NCI-H1092 (cell line): ENCODE measurements at places on chromosomes 3 and 15.

- no peak for DNase-seq
Measured at GRCh38 chr3:79937567-79937966, 169.8 kb upstream of the ROBO1 start.

- no peak for DNase-seq
Measured at GRCh38 chr3:119146578-119147375, 812 bp downstream of the TEX55 start.

DNA sequence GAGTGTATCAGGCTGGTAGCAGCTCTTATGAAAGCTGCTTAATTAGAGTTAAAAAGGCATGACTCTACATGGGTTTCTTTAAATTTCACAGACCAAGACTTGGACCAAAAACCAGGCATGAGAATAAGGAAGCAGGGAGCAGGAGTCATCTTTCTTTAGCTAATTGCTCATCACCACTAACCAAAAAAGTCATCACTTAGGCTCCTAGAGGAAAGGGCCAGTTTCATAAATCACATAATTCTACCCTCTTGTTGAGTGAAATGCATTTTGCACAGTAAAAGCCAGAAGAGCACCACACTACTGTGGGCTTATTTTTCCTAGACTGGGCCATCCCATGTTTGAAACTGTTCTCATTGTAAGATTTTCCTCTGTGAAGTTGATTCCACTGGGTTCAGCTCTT is 175.6 kb downstream of the GREM1 start:
- DNase-seq: no peak

DNA sequence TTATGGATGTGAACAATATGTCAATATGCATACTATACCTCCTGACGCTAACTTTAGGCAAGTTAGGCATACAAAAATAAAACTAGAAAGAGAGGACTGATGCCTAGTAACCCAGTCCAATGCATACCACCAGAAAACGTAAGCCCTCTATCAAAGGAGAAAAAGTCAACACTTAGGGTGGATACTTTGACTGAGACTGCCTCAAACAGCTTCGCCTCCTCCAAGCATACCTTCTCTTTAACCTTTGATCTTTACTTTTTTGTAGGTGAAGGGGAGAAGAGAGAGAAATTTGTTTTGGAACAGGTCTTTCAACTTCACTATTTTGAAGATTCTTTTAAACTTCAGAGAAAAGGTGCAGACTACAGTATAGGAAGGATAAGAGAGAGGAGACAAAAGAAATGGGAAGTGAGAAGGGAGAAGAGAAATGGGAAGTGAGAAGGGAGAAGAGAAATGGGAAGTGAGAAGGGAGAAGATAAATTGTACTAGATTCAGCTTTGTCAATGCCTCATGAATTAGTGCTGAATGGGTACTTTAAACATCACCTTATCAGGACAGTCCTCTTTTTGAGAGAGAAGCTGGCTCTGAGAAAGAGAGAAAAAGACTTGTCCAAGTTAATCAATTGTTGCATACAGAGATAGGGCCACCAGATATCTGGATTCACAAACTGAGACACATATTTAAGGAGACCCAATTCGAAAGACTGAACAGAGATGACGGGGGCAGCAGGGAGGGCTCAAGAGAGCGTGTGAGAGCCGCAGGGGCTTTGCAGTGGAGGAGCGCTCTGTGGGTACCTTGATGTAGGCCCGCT is 1.0 kb downstream of the P3H2 start:
- no peak for DNase-seq

GRCh38 chr3:189349772-189350171 is 178.0 kb downstream of the TPRG1 start:
- DNase-seq: no peak

- no peak for DNase-seq
Measured at GRCh38 chr3:181264486-181264885, 274.9 kb upstream of the DNAJC19 start.

DNA sequence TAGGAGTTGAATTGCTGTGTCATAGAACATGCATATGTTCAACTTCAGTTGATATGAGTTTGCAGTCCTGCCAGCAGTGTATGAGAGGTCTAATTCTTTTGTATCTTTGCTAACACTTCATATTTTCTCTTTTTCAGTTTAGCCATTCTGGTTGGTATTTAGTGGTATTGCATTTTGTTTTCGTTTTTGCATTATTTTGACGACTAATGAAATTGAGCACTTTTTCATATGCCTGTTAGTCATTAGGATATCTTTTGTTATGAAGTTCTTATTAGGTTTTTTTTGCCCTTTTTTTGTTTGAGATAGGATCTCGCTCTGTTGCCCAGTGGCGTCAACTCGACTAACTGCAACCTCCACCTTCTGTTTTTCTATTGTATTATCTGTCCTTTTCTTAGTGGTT is 9.2 kb downstream of the TRIP4 start:
- DNase-seq: no peak

DNA sequence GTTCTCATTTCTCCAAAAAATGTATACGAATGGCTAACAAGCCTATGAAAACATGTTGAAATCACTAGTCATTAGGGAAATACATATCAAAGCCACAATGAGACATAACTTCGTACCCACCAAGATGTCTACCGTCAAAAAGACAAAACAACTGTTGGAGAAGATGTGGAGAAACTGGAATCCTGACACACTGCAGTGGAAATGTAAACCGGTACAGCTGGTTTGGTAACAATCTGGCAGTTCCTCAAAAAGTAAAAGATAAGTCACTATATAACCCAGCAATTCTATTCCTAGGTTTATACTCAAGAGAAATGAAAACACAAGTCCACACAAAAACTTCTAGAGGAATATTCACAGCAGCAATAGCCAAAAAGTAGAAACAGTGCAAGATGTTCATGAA is 7.0 kb downstream of the SCAPER start:
- no peak for DNase-seq

- no peak for DNase-seq
Measured at GRCh38 chr3:53361852-53362251, 14.5 kb upstream of the DCP1A start.

GRCh38 chr3:136682740-136683312 is 69.4 kb downstream of the STAG1 start:
- no peak for DNase-seq

DNA sequence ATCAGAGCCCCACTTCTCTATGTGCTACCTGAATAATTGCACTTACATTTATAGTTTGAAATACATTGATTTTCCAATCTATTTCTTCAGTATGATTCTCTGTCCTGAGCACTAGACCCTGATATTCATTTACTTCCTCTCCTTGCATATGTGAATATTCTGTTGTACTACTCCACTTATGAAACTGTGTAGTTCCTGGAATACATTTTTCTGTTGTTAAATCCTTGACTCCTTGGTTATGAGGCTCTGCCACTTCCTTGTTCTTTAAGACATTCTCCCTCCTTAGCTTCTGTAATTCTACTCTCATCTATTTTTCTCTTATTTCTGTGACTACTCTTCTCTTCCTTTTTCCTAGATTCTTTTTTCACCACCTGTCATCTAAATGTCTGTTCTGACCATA is 12.9 kb upstream of the MGA start:
- DNase-seq: no peak

DNA sequence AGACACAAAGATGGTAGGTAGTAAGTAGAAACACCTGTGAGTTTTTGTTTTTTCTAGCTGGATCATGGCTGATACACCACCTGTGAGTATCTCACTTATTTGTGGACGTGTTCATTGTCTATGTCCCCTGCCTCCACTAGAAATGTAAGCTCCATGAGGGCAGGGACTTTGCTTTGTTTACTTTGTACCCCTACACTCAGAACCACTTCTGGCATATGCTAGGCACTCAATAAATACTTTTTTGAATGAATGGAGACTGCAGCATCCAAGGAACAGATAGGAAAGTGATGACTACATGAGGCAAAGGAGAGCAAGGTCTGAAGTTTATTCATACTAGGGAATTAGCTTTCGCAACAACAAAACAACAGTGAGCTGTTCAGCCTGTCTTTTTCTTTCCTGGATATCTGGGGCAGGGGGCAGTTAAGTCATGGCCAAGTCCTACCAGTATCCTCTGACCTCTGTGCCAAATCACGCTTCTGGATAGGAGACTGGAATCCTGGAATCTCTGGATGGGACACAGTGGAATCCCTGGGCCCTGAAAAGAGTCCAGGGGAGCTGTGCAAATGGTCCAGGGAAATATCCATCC is 11.6 kb upstream of the EPB42 start:
- no peak for DNase-seq

- no peak for DNase-seq
Measured at GRCh38 chr3:120285508-120285841, 453 bp upstream of the GPR156 start.

GRCh38 chr15:74780523-74781430 is 1.1 kb upstream of the CSK start:
- no peak for DNase-seq

DNA sequence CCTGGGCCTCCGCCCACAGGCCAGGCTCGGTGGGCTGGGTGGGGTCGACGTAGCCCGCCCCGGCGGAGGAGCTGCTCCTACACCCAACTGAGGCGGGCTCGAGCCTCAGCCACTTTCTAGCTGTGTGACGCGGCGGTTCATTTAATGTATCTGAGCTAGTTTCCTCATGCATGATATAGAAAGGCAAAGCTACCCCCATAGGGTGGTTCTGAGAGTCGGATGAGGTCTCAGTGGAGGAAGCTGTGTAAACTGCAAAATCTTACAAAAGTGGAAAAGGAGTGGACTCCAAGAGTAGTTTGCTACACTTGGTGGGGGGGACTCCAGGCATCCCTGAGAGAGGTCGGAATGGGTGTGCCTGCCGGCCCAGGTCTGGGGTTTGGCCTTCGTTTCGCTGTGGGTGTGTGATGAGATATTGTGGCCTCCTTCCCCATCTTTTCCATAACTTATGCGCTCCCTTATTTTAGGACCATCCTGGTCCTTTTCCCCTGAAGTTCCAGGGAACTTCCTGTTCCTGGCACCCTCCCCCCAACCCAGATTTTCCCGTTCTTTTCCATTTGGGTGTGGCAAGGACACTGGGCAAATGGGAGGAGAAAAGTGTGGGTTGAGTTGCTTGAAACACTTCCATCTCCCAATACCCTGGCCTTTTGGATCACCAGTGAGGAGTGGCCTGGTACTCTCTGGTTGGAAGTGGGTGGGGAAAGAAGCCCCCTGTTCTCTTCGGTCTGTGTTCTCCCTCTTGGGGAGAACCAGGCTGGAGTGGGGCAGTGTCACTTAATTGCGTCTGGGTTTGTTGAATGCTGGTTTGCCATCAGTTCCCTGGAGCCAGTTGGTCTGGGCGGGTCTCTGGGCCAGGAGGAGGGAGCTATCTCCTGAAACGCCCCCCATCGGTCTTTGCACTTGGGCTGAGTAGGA is 1.1 kb downstream of the PDIA5 start:
- no peak for DNase-seq

DNA sequence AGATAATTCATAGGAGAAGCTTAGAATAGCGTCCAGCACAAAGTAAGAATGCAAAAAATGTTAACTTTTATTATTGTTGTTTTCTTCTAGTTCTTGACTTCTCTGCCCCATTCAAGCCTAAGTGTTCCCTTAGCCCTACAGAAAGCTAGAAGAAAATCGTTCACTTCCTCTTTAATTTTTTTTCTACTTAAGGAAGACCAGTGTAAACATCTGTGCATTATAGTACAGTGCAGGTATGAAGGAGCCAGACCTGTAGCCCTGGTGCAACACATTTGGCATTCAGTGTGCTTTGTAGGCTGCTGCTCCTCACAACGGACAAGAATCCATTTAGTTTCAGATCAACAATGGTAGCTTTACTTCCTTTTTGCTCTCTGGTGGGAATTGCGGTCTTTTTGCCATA is 127.8 kb upstream of the SLC7A14 start:
- DNase-seq: no peak

DNA sequence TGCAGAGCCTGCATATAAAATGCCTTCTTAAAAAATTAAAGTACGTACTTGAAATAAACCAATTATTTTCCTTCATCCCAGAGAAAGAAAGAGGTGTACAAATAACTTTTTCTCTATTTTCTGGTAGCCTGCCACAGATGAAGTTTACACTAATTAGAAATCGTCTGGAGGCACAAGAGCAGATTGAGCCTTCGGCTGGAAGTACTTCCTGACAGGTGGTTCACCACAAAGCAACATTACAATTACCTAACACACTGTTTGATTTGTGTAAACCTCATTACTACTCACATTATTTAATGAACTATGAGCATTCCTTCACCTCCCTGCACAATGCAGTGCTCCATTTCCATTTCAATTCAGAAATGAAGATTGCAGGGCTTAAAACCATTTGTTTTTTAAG is 856.1 kb downstream of the SI start:
- DNase-seq: no peak

GRCh38 chr3:190314741-190315140 is 7.5 kb downstream of the CLDN1 start:
- no peak for DNase-seq

GRCh38 chr3:140695361-140696061 is 17.6 kb downstream of the TRIM42 start:
- no peak for DNase-seq

DNA sequence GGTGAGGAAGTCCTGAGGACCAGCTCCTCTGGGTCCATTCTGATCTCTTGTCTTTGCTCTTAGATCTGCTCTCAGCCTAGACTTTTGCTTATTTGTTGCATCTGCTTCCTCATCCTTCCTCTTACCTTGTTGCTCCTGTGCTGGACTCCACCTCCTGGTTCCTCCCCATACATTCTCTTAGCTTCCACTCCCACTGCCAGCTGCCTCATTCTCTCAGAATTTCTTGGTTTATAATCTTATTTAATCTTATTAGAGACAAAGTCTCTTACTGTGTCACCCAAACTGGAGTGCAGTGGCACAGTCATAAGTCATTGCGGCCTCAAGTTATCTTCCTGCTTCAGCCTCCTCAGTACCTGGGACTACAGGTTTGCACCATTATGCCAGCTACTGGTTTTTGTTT is 68.2 kb upstream of the PSMD6 start:
- no peak for DNase-seq

GRCh38 chr3:72633534-72633933 is 214.7 kb downstream of the SHQ1 start:
- DNase-seq: no peak

- no peak for DNase-seq
Measured at GRCh38 chr3:67015702-67016484, 17.8 kb downstream of the KBTBD8 start.

- no peak for DNase-seq
Measured at GRCh38 chr3:60290122-60290492, 961.1 kb downstream of the FHIT start.

DNA sequence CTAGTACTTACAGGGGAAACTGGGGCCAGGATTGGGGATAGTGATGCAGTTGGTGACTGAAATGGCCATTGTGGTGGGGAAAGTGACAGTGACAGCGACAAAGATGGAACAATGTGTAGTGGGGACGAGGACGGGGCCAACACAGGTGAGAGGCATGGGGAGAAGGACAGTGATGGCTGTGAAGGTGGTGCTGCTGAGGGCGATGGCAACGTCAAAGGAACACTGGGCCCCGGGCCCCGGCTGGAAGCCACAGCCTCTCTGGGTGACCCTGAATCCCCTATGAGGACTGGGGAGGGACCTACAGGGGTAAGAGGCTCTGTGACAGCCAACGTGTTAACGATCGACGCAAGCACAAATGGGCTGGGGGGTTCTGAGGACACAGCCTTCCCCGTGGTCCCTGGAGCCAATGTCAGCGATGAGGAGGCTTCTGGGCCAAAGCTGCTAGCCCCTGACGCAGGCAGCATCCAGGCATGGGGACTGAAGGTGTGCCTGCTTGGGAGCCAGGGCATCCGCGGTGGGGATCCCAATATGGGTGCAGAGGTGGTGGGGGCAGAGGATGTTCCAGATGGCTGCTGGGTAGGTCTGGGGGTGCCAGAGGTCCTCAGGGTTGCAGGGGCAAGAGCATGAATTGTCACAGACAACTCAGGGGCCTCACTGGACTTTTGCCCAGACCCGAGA is 25.2 kb upstream of the GOLGA6C start:
- DNase-seq: no peak

GRCh38 chr3:169758359-169758994 is 6.4 kb downstream of the TERC start:
- no peak for DNase-seq
